Hematopoietic multipotent progenitor cell treated with erythropoietin and hydrocortisone succinate and interleukin-3 and kit ligand, for 6 days (in vitro differentiated cells): ENCODE measurements at places on chromosomes 5 and 9.

- DNase-seq = no peak
Measured at GRCh38 chr5:85868070-85868469, 749.7 kb upstream of the COX7C start.

DNA sequence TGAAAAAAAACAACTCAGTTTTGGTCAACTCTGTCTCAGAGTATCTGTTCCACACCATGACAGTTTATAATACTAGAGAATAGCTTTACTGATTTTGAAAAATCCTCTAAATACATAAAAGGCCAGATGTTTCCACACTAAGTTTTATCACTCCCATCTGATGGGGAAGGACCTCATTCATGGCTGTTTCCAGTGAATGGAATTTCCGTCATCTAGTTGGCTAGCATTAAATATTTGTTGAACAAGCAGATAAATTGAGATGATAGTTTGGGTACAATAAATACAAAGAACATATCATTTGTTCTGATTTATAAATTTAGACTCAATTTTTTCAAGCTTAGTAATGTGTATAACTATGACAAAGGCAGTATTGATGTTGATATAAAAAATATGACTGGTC is 408.5 kb downstream of the PTPRD start:
- DNase-seq = no peak

DNA sequence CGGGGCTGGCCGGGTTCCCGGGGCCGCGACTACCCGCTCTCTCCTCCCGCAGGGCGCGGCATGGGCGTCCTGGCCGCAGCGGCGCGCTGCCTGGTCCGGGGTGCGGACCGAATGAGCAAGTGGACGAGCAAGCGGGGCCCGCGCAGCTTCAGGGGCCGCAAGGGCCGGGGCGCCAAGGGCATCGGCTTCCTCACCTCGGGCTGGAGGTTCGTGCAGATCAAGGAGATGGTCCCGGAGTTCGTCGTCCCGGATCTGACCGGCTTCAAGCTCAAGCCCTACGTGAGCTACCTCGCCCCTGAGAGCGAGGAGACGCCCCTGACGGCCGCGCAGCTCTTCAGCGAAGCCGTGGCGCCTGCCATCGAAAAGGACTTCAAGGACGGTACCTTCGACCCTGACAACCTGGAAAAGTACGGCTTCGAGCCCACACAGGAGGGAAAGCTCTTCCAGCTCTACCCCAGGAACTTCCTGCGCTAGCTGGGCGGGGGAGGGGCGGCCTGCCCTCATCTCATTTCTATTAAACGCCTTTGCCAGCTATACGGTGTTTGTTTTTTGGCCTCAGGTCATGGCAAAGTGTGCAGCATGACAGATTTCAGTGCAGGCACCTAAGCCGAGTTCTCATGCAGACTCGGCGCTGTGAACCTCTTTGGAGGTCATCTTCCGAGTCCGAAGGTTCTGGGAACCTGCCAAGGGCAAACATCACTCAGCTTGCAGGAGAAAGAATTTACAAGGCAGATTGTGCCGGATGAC is 516 bp downstream of the MRPL41 start:
- peak; percentile 65 for DNase-seq

DNA sequence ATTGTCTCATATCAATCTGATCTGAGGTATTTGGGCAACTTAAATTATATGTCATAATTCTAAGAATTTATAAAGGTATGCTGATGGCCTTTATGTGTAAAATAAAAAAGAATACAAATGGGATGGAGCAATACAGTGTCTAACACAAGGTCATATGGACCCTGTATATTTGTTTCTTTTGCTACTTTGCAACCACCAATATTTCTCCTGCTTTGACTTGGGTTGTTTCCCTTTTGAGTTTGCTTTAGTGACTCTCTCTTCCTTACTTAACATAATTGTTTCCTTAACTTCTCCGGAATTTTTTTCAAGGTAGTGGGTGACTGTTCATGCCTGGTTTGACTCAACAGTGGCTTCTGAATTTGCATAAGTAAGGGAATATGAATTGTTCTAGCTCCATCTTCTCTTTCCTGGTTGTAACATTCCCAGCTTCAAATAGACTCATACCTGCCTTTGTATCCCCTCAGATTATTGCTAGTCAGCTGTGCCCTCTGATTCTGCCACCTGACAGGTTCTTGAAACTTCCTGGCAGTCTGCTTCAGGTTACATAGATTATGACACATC is 30.2 kb upstream of the ANXA1 start:
- DNase-seq = no peak

DNA sequence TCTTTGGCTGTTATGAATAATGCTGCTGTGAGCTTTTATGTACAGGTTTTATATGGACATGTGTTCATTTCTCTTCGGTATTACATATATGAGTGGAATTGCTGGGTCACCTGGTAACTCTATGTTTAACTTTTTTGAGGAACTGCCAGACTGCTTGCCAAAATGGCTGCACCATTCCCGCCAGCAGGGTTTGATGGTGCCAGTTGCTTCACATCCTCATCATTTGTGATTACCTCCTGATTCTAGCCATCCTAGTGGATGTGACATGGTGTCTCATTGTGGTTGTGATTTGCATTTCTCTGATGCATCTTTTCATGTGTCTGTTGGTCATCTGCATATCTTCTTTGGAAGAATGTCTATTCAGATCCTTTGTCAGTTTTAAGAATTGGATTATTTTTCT is 10.7 kb downstream of the NANS start:
- no peak for DNase-seq

DNA sequence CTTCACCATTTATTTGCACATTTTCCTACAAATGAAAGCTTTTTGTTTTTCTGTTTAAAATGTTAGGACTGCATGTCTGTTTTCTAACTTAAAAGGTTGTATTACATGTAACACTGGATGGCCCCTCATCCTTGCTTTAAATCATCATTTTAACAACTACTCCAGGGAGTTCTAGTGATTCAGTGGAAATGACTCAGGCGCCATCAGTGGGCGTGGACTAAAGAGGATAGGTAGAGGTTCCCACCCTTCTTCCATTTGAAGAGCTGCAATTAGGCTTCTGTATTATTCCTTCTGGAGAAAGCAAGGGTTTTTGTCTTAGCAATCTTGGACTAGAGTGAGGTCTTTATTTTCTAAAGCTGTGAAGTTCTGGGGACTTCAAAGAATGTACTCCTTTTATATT is 213.7 kb downstream of the TMEM38B start:
- no peak for DNase-seq

- no peak for DNase-seq
Measured at GRCh38 chr9:111035543-111036428, 2.5 kb downstream of the LPAR1 start.
